ENCODE measurements at places on chromosomes 3 and 15. TPM values are rescaled to one million over a fixed set of nuclear protein-coding genes. Genes with fewer than 3 reads are reported as not detected.

DNA sequence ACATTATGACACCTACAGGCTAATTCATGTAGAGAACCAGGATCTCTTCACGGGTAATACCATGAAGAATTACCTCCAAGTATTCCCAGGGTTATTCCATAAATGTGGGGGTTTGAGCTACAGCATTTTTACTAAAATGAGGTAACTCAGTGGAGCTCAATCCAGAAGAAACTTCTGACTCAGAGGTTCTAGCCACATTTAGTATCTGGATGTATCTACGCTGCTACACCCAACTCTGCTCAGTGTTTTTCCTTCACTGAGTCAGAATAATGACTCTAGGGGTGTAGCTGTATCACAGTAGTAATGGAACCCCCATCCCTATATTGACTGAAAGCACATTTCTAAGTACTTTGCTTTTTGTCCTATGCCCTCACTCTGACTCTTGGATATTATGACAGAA, 52.4 kb downstream of the COPS2 start:
- no peak for DNase-seq

The WDR53 gene
- total RNA-seq = 7.4 TPM

- DNase-seq = no peak
Measured at GRCh38 chr3:133954717-133955360, 59.2 kb upstream of the RAB6B start.

GRCh38 chr3:140288595-140288994, 353.6 kb downstream of the CLSTN2 start:
- peak; percentile 54 for DNase-seq

GRCh38 chr3:27079427-27080257, 289.5 kb downstream of the NEK10 start:
- DNase-seq = no peak

GRCh38 chr15:99452728-99453636, 112.8 kb upstream of the MEF2A start:
- DNase-seq = peak; percentile 54

DNA sequence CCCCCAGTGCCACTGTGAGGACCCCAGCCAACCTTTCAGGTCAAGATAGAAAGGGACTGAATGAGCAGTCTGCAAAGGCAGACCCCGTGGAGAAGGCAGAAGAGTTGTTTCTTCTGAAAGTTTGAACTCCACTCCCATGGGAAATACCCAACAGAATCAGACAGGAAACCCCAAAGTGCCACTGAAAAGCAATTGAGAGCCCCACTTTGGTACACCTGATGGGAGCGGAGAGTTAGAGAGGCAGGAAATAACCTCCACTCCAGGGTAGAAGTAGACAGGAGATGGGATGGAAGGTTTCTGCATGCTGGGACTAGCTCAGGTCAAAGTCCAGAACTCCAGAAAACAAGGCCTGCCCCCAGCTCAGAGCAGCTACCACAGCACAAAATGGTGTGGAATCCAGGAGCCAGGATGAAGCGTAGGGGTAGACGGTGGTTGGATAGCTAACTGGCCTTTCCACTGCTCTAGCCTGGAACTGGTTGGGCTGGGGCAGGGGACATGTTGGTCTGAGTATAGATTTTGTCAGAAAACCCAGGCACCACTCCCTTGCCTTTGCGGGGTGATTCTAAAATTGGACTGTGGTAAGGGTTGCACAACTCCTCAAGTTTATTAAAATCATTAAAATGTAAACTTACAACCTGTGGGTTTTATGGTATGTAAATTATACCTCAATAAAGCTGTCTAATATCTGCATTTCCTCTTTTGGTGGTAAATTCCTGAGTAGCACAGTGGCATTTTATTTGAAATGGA, 1.9 kb upstream of the RAB43 start:
- DNase-seq = no peak

All from renal cortical epithelial cell (primary cell).